Effector memory CD4-positive, alpha-beta T cell (primary cell): ENCODE measurements at places on chromosomes 1 and 21.

DNA sequence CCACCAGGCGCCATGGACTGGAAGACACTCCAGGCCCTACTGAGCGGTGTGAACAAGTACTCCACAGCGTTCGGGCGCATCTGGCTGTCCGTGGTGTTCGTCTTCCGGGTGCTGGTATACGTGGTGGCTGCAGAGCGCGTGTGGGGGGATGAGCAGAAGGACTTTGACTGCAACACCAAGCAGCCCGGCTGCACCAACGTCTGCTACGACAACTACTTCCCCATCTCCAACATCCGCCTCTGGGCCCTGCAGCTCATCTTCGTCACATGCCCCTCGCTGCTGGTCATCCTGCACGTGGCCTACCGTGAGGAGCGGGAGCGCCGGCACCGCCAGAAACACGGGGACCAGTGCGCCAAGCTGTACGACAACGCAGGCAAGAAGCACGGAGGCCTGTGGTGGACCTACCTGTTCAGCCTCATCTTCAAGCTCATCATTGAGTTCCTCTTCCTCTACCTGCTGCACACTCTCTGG is 3.8 kb downstream of the GJB3 start:
- no peak for DNase-seq

- no peak for DNase-seq
Observed at GRCh38 chr21:32207406-32207716, 71.5 kb downstream of the MIS18A start.

GRCh38 chr1:113747376-113747775 is 11.9 kb downstream of the PHTF1 start:
- no peak for DNase-seq

- no peak for DNase-seq
Observed at GRCh38 chr21:33816174-33816573, 99.4 kb downstream of the ATP5PO start.

- DNase-seq, result no peak
Observed at GRCh38 chr1:150146849-150147542, 2.7 kb upstream of the PLEKHO1 start.

DNA sequence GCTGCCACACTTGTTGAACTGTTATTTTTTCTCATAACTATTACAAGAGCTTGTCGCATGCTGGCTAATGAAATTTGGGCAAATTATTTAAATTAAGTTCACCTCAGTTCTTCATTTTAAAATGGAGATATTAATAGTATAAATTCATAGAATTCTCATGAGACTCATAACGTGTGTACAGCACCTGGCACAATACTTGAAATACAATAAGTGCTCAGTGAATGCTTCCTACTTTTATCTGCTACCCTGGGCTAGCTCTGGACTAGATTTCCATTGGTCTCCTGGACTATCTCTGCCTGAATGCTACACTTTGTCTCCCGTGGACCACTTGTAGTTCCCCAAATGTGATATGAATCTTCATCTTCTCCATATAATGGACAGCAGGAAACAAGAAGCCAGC is 919 bp downstream of the SLAMF6 start:
- DNase-seq, result no peak

DNA sequence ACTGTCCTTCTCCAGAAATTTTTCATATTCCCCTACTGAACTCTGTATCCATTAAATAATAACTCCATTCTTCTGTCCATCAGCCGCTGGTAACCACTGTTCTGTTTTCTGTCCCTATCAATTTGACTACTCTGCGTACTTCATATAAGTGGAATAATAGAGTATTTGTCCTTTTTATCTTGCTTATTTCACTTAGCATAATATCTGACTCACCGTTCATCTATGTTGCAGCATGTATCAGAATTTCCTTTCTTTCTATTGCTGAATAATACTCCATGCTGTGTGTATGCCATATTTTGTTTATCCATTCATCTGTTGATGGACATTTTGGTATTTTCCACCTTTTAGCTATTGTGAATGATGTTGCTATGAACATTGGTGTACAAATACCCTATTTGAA is 71.9 kb downstream of the CEP350 start:
- DNase-seq, result no peak

DNA sequence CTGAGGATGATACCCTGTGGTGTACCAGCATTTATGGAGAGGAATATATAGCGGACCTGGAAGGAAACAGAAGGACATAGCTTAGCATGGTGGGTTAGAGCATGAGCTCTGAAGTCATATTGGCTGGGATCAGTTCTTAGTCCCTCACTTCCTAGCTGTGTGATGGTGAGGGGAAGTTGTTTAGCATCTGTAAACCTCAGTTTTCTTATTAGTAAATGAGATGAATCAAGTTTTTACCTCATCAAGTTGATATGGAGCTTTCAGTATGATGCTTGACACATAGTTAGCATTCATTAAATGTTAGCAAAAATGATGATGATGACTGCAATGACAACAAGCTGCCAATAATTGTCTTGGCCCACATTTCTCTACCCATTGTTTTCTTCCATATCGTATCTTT is 84.8 kb downstream of the NEK7 start:
- no peak for DNase-seq

- no peak for DNase-seq
Observed at GRCh38 chr1:85404408-85404807, 60.6 kb downstream of the DDAH1 start.

DNA sequence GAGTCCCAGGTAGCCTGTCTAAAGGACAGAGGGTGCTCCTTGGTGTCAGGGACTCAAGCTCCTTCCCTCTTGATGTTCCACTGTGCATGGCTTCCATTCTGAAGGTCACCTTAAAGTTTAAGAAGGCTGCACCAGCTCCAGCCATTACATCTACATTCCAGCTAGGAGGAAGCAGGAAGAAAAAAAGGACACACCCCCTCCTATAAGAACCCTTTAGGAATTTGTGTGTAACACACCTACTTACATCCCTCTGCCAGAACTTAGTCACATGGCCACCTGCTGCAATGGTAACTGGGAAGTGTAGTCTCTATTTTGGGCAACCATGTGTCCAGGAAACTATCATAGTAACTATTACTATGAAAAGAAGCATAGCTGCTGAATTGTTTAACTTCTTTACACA is 161.6 kb upstream of the KLHDC7A start:
- no peak for DNase-seq

GRCh38 chr1:215241451-215241850 is 158.9 kb downstream of the KCNK2 start:
- no peak for DNase-seq

DNA sequence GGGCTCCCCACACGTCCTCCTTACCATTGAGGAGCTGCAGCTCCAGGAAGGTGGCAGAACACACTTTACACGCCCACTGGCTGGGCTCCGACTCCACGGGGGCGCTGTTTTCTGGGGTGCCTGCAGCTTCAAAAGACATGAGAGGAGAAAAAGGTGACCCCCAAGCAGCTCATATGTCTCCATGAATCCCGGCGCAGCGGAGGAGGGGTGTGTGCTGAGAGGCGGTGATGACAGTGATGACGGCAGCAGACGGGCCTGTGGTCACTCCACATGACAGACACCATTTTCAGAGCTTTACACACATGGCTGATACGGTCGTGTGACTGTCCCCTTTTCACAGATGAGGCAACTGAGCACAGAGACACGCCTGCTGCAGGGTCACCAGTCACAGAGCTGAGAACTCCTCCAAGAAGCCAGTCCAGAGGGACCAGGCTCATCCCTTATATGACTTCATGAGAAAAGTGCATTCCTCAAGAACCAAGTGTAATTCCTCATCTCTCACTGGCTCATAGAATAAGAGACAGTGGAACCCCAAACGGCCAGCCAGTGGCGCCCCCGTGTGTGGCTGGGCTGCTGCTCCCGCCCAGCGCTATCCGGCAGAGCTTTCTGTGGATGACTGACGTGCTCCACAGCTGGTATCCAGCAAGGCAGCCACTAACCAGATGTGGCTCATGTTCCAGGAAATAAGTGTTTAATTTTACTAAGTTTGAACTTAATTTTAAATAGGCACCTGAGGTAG is 31.9 kb downstream of the PRDM15 start:
- DNase-seq, result no peak
